HT1080 (cell line): ENCODE measurements at places on chromosomes 6 and 20. TPM values are rescaled to one million over a fixed set of nuclear protein-coding genes. Genes with fewer than 3 reads are reported as not detected.
A peak's percentile ranks its signal among the peaks of the same experiment; 100 is the strongest.

DNA sequence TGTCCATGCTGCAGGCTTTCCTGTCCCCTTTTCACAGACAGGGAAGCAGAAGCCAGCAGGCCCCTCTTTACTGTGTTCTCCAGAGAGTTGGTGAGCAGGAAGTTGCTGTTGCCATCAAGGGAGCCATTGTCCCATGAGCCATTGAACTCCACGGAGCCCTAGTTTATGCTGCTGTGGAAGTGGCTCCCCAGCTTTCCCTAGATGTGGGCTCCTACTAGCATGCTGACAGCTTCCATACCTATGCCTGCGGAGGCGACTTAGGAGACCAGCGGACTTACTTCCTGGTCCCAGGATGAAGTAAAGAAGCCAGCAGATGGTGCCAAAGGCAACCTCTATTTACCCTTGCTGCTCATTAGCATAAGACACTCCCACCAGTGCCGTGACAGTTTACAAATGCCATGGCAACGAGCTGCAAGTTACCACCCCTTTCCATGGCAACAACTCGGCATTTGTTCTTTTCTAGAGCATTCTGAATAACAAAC lies 30.8 kb upstream of the FKBP1A start:
- DNase-seq, result peak; percentile 28

DNA sequence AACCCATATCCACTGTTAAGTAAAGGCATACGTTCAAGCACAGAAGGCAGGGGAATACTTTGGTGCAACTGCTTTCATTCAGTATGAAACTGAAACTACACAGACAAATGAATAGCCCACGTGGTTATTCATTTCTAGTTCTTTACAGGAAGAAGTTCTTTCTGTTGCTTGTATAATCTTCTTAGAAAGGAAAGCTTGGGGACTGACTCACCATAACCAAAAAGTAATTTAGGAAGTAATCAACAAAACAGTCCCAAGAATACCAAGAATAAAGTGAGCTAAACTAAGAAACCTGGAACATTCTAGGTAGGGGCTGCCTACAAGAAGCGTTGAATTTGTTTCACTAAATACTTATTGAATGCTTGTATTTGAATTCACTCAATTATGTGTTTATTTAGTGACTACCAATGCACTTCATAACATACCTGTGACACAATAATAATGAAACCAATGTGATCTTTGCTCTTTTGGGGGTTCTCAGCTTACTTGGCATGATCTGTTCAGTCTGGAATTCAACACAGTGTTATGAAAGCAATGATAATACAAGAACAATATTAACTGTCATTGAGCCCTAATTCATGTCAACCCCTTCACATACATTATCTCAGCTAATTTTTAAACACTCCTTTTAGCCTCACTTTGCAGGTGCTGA lies 25.1 kb upstream of the KIAA0408 start:
- DNase-seq, result peak; percentile 60

DNA sequence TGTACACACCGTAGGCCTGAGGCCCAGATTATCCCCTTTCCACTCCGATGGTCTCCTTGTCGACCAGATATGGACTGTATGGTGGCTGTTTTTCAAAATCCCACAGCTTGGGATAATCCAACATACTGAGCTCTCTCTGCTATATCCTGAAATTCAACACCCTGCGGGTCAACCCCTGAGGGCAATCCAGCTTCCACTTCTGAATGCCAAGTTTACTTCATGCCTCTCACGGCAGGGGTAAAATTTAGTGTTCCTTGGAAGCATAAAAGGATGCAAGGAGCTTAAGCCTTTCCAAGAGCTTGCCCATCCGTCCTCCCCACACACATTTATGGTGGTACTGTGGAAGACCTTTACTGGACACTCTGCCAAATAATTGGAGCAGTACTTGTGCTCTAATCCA lies 90.7 kb downstream of the PLG start:
- no peak for DNase-seq

Gene HLA-DRB5
- not detected in 2 replicates for total RNA-seq

Gene ACSS2
- 23.0 and 23.8 TPM in 2 replicates for total RNA-seq

Gene FKBP1C
- total RNA-seq, result 0.17 and 0.69 TPM in 2 replicates

Gene CD24
- total RNA-seq, result 1.6 and 3.3 TPM in 2 replicates

DNA sequence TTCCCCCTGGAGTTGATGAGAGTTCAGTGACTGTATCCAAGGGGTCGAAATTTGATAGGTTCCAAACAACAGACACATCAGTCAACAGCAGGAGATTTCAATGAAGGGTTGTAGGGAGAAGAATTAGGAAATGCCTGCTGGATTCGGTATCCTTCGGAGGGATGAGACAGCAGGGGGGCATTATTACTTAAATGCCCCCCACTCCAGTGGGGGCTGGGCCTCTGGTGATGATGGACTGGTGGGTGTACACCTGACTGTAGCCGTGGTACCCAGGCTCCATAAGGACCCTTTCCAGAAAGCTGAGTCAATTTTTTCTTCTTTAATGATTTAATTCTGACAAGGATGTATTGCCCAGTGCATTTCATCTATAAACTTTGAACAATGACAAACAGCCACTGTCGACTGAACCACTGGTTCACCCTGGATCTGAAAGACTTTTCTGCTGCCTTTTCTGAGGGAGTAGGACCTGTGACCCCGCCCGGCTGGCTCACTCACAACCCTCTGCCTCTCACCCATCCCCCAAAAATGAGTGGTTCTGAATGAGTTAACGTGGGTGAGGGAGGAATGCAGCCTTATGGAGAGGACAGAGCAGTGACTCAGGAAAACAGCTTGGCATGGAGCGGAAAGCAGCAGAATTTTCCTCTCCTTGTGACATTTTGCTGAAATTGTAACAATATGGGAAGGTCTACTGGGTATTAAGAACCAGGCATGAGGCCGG lies 41.0 kb downstream of the ZMYND8 start:
- peak; percentile 93 for DNase-seq

- DNase-seq, result no peak
These were observed 136.9 kb upstream of the RREB1 start for GRCh38 chr6:6970851-6971250.

Gene SMPDL3A
- 6.1 and 8.4 TPM in 2 replicates for total RNA-seq
